GM13977 (cell line): ENCODE measurements at places on chromosomes 7 and 10.
A peak's percentile ranks its signal among the peaks of the same experiment; 100 is the strongest.

GRCh38 chr7:150631084-150631826, 930 bp downstream of the GIMAP6 start:
- DNase-seq: no peak

DNA sequence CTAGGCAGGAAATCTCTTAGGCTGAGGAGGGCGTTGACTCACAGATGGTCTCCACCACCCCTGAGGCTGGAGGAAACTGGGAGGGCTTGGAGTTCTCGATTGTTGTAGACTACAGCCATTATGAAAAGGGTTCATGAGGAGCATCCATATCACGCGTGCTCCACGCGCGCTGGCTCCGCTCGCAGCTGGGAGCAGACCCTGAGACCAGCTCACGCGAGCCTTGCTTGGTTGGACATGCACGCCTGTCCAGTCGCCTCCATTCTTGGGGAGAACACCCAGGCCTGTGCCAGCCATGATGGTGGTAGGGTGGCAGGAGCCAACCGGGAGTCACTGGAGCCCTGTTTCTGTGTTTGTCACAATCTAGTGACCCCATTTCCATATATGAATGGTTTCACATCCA, 139.1 kb downstream of the TCERG1L start:
- no peak for DNase-seq

DNA sequence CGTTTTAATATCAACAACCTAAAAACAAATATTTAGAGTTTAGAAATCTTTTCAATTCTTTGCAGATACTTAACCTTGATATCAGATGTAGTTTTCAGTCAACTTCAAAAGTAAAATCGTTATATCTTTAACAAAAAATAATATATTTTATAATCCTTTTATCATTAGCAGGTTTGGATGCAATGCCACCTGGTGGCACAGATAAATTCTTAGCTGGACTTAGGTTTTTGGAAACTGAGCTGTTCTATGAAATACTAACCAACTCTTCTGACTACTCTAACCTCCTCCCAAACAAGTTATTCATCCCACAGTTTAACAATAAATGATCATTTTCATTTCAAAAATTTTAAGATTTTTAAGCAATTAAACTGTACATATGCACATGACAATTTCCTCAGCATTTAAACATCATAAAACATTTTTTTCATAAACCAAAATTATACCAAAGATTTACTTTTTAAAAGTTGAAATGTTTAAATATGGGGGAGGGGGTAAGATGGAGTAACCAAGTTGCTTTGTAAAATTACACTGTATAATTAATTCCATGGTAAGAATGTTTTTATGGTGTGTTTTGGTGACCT, 56.9 kb downstream of the HIBADH start:
- DNase-seq: no peak

DNA sequence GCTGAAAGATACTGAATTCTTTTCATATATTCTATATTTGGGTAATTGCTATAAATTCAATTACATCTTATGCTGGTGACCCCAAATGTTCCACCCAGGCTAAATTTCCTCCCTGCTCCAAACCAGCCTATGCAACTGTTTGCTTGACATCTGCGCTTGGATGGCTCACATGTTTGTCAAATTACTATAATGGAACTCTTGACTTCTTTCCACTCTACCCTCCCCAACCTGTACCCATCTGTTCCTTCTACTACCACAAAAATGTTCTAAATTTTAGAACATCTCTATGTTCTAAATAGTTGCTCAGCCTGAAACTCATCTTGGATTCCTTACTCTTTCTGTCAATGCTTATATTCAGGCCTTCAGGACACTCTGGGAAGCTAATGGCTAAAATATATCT, 249.9 kb upstream of the SMIM30 start:
- no peak for DNase-seq

DNA sequence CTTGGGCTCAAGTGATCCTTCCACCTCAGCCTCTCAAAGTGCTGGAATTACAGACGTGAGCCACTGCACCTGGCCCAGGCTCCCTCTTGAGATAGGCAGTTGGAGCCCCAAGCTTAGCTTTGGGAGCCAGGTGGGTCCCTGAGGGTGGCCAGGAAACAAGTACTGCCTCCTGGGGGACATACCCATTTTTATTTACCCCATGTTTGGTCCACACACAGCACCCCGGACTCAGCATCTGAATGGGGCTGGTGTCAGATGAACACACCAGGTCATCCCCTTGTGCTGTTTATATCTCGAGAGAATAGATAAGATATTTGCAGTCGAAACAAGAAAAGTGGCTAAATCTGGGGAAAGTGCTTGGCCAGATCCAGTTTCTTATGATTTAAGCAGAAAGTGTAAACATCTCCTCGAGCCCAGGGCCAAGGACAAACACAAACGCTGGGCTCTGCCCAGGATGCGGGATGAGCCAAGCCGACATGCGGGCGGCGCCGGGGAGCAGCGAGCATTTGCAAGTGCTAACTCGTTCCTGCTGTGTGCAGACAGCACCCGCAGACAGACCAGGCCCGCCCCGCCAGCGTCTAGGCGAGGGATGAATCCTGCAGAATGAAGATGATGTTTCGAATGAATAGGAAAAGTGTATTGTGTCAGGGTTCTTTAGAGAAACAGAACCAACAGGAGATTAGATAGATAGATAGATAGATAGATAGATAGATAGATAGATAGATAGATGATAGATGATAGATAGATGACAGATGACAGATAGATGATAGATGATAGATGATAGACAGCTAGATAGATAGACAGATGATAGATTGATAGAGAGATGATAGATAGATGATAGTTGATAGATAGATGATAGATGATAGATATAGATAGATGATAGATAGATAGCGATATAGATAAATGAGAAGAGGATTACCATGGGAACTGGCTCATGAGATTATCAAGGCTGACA, 44.4 kb upstream of the OCM2 start:
- no peak for DNase-seq

DNA sequence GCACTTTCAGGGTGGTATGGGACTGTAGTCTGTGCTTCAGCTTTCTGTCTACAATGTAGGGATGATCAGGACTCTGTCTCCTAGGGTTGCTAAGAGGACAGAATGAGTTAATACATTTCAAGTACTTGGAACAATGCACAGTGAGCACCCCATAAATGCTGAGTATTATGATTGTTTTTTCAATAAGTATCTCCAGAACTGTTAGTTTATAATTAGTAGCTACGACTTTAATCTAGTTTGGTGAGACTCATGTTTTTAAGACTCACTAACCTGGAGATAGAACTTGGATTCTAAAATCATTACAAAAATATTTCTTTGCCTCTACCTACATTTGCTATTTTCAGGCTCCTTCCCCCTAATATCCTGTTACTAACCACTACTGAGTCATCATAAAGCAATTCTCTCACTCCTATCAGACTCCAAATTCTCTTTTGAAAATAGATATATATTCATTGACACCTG, 95.3 kb downstream of the CPED1 start:
- no peak for DNase-seq

GRCh38 chr10:112678581-112678980, 231.6 kb downstream of the VTI1A start:
- DNase-seq: no peak

GRCh38 chr10:103806395-103807187, 48.8 kb downstream of the SH3PXD2A start:
- DNase-seq: no peak

GRCh38 chr10:43666552-43666951, 17.9 kb upstream of the ZNF32 start:
- DNase-seq: no peak

GRCh38 chr7:1637155-1637554, 32.9 kb upstream of the ELFN1 start:
- no peak for DNase-seq

DNA sequence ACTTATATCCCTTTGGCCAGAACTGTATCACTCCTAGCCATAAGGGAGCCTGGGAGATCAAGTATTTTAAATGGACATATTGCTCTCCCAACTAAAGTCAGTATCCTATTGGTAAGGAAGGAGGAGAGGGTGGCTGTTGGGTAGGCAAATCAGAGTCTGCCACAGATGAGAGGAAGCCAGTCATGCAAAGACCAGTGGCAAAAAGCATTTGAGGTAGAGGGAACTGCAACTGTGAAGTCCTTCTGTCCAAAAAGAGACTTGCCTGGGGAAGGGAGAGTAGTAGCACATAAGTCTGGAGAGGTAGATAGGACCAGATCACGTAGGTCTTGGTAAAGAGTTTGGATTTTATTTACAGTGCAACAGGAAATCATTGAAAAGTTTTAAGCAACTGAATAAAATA, 8.8 kb upstream of the CCNJ start:
- no peak for DNase-seq

DNA sequence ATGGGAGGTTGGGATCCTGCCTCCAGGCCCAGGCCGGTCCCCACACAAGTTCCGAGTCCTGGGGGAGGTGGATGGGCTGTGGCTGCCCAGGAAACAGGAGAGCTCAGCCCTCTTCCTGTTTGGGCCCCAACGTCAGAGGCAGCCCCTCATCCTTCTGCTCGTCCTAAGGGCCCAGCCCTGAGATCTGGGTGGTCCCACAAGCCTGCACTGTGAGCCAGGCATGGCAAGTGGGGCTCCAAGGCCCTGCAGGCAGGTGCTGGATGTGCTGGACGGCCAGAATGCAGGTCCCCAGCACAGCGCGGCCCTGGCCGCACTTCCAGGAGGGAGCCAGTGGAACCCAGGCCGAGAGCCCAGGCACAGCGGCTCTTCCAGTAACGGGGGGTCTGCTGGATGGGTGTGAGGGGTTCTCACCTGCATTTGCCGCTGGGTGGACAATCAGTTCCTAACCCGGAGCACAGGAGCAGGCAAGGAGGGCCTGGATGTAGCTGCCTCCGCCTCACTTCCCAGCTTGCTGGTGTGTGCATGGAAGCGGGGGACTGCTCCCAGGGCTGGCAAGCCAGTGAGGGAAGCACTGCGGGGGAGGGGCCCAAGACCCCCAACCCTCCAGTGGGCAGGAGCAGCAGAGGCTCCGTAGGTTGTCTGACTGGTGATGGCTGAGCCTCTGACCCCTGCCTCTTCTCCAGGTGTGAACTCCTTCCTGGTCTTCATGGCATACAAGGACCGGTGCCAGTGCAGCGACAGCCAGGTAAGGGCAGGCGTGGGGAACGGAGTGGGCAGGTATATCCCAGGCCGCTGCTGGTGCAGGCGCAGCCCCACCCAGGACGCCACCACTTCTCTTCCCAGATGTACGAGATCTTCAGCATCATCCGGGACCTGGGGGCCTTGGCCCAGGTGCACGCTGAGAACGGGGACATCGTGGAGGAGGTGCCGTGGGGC, 9.7 kb downstream of the DPYSL4 start:
- no peak for DNase-seq

DNA sequence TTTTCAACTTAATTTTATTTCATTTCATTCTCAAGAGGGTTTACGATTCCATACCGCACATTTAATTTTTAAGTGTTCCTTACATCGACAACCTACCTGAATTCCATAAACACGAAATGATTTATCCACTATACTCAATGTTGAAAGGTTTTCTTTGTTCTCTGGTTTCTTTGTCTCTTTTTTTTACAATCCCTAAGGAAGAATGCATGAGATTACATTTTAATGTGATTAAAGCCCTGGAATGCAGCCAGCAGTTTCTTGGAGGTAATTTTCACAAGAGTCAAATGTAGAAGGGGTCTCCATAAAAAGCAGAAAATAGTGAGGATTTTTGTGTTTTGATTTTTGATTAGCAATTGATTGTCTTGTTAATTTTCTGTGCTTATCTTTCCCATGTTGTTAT, 59.2 kb upstream of the ADCY1 start:
- no peak for DNase-seq

DNA sequence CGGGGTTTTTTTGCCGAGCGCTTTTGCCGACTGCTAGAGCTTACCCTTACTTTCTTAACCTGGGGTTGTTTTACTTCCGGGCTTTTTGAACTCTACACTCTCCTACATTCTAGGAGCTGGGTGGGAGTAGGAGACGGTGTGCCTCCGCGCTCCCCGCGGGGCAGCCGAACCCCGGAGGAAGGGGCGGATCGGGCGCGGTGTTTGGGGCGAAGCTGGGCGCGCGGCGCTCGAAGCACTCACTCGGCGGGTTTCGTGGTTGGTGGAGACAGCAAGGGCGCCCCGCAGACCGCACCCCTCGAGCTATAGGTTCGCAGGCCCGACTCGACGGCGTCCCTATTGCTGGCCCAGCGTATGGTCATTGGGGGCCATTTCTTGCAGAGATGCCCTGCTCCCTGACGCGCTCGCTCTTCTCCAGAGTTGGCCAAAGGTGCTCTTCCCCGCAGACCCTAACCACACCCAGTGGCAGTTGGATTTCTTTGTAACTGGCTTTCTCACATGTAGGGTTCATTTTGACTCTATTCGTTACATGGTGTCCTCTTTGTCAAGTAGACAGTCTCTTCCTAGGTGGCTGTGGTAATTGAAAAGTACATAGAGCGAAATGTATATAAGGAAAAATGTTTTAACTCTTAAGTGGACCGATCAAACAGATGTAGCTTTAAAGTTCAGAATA, 364 bp downstream of the ZNF518A start:
- peak; percentile 73 for DNase-seq

DNA sequence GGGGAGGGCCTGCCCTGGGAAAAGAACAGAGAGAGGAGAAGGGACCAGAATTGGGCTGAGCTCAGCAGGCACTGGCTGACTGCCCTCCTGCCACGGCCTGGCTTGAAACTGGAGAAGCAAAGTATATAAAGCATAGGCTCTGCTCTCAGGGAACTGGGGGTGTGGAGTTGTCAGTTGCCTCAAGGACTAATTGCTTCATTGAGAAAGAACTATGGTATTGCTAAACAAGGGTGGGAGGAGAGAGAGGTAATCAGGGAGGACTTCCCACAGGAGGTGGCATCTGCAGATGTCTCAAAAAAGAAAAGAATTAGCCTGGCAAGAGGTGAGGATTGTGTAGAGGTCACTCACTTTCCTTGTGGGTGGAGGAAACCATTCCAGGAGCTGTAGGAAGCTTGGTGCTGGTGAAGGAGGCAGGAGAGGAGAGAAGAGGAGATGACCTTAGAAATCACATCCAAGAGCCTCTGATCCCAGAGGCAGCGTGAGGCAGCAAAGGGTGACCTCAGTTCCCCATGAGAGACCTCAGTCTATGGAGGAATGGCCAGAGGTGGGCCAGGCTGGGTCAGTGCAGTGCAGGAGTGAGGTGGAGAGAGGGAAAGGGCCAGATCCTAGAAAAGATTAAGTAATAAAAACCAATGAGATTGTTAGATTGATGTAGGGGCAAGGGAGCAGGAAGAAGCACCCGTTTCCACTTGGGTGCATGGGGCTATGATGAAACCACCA, 2.4 kb downstream of the PILRB start:
- DNase-seq: no peak

DNA sequence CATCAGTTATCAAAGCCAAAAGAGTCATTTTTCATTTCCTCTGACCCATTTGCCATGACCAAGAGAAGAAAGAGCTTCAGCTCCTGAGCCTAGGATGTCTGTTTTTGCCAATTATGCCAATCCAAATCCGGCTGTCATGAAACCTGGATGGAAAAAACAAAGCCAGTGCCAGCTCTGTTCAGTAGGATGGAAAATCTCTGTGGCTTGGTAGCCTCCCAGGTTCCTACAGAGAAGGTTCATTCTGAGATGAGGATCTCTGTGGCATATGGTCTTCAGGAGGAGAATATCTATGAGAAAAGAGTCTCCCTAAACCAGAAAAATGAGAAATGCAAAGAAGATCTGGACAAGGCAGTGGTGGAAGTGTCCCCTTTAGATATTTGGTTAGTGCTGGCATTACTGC, 475.4 kb downstream of the CNTNAP2 start:
- no peak for DNase-seq
